ENCODE measurements at places on chromosomes 1 and 21.

- DNase-seq: no peak
Observed at GRCh38 chr1:228400237-228400651, 6.4 kb downstream of the TRIM11 start.

DNA sequence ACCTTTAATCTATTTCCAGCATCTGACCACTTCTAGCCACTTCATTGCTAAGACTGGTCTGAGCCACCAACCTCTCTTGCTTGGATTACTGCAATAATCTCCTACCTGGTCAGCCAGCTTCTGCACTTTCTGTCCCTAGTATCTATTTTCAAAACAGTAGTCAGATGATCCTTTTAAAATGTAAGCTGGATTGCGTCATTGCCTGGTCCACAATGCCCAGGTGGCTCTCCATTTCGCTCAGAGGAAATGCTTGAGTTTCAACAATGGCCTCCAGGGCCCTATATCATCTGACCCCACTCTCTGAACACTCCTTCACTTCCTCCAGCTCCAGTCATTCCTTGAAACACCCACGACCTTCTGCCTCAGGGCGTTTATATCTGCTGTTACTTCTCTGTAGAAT is 2.3 kb downstream of the FYB2 start:
- DNase-seq: no peak

GRCh38 chr1:102365071-102365470 is 368.3 kb upstream of the OLFM3 start:
- no peak for DNase-seq

DNA sequence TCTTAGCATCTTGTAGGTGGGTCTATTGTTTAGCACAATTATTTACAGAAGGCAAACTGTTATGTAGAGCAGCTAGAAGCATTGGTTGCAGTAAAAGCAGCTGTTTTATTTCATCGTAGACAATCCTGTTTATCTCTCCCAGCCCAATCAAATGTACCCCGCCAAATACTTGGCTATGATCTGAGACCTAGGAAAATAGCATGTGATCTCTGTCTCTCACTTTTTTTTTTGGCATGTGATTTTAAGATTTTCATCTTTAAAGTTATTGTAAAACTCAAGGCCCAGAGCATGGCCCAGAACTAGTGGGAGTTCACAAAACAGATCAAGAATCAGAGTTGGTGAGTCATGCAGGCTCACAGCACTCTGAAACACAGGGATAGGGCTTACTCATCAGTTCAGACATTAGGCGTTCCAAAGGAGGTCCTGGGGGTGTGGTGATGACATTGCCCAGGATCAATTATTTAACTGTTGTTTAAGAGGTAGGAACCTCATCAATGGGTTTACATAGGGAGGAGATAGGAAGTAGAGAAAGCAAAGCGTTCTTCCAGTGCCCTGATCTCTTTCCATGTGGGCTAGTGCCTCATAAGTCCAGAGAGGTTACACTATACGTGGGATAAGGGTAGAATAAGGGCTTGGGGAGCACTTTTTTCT is 40.2 kb downstream of the TBX19 start:
- DNase-seq: peak; percentile 18

- DNase-seq: no peak
Observed at GRCh38 chr1:198253668-198254067, 96.9 kb downstream of the NEK7 start.

- no peak for DNase-seq
Observed at GRCh38 chr1:166330096-166330495, 163.3 kb upstream of the FAM78B start.

DNA sequence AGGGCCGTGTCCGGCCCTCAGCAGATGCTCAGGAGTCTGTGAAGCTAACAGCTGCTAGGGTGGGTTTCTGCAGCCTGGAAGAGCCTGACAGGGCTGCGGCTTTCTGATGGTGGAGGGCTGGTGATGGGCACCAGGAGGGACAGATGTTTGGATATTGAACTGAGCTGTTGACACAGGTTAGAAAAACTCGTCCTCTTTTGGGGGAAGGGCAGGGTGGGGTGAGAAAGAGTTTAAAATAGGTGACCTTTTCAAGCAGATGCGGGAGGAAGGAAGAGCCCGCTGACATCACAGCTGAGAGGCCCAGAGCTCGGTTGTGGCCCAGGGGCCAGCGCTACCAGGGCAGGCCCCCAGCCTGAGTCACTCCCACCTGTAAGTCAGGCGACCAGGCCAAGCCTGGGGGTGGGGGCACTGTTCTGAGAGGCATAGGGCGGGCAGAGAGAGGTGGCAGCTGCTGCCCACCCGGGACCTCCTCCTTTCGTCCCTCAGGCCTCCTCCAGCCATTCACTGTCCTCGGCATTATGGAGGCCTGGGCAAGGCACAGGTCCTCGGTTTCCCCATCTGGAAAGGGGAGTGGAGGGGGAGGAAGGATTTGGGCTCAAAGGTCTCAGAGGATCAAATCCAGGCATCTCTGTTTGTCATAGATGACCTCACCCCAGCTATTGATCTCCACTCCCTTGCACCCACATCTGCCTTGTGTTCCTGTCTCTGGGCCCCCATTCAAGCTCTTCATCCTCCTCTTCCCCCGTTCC is 32.3 kb upstream of the ID3 start:
- DNase-seq: no peak

GRCh38 chr1:92924501-92924900 is 36.8 kb downstream of the DIPK1A start:
- DNase-seq: no peak

DNA sequence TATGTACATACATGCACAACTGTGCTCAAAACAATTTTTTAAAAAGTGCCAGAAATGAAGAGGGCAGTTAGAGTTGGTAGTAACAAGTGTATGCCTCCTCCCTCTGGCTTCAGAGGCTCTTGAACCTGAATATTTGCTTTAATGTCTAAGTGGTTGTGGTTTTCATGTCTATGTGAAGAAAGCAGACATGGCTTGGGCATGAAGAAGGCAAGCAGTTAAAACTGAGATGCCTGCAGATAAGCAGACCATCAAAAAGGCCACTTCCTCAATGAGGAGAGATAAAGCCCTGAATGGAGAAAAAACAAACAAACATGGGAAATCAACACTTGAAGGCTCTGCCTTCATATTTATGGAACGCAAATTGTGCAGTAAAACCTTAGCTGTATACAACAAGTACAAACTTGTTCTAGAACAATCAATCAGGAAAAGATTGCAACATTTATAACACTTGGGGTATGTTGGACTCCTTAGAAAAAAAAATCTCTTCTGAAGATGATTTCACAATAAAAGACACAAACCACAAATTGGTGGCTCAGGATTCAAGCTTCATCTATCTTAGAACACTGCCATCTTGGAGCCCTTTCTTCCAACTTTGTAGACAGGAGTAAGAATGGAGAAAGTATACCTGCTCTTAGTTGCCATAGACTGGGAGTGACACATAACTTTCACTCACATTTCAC is 52.7 kb upstream of the PLA2G4A start:
- DNase-seq: no peak

GRCh38 chr1:15027515-15027986 is 126.0 kb upstream of the TMEM51 start:
- peak; percentile 40 for DNase-seq
